Activated CD8-positive, alpha-beta T cell treated with anti-CD3 and anti-CD28 coated beads for 36 hours (primary cell): ENCODE measurements at places on chromosomes 5 and 9.

GRCh38 chr9:132048201-132048600 is 31.5 kb downstream of the MED27 start:
- no peak for DNase-seq

- DNase-seq, result peak; percentile 10
Measured at GRCh38 chr5:159017786-159018185, 81.9 kb downstream of the EBF1 start.

- no peak for DNase-seq
Measured at GRCh38 chr5:115661101-115661500, 35.3 kb upstream of the TMED7 start.

DNA sequence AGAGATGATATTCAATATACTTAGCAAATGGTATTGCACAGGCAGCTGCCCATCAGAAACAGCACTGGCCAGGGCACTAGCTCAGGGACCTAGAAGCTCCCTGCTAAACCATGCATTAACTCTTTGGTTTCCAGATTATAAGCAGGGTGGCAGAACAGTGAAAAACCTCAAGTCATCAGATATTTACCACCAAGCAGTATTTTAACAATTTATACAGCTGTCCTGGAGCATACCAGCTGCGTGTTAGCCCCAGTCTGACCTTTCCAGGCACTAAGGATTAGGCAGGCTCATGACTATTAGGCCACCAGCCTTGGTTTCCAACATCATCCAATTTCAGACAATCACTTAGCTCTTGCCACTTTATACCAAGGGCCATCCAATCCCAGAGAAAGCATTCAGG is 326.5 kb downstream of the CAAP1 start:
- DNase-seq, result no peak

GRCh38 chr5:111775224-111775623 is 18.2 kb upstream of the NREP start:
- DNase-seq, result no peak

DNA sequence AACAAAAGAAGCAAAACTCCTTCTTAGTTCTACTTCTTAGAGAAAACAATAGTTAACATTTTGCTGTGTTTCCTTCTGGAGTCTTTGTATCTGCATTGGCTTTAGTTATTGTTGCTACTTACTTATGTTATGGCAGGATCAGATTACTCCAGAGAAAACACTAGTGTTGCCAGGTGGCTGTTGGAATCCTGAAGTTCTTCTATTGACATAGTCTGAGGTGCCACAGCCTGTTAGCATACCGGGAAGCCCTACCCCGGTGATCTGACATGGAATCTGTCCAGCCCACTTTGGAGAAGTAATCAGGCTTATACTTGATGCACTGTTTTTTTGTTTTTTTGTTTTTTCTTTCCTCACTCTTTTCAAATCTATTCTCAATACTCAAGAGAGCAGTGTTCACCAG is 68.5 kb upstream of the CEP78 start:
- DNase-seq, result no peak

DNA sequence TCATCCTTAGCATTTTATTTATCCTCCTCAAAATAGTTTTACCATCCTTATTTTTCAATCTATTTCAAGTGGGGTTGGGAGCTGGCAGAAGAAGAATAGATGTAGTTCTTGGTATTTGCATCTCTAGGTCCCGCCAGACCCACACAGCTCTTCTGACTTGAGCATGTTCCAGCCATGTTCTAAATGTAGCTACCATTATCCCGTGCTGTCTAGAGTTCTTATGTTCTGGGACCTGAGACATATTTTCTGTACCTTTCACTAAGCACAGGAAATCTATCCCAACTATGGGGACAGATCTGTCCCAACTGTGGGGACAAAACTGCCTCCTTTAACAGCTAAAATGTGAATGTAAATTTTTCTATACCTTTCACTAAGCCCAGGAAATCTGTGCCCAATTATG is 32.0 kb downstream of the PAM start:
- no peak for DNase-seq

DNA sequence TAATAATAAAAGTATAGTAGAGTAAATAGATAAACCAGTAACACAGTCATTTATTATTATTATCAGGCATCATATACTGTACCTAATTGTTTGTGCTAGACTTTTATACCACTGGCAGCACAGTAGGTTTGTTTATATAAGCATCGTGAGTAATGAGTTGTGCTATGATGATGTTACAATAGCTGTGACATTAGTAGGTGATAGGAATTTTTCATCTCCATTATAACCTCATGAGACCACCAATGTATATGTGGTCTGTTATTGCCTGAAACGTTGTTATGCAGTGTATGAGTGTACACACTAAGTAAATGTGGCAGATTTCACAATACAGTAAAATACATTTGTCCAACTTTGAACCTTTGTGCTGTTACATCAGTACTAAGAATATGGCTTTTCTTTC is 72.7 kb upstream of the SPATA31D4 start:
- DNase-seq, result no peak

DNA sequence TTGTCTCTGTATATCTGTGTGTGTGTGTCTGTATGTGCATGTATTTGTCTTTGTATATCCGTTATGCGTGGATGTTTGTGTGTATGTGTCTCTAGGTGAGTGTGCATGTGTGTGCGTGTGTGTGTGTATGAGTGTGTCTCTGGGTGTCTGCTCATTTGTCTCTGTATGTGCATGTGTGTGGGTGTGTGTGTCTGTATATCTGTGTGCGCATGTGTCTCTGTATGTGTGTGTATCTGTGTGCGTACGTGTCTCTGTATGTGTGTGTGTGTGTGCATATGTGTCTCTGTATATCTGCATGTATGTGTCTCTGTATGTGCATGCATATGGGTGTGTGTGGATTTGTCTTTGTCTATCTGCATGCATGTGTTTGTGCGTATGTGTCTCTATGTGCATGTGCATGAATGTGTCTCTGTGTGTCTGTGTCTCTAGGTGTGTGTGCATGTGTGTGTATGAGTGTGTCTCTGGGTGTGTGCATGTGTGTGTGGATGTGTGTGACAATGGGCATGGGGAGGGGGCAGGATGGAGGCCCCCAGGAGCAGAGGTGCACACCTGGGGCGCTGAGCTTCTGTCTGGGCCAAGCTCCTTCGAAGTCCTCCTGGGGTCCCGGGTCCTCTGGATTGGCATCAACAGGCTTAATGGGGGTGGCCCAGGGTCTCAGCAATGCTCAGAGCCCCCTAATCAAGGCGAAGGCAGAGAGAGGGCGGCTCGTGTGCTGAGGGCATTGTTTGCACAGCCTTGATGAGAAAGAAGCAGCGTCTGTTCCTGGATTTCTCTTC is 373.4 kb upstream of the IRX4 start:
- DNase-seq, result no peak

DNA sequence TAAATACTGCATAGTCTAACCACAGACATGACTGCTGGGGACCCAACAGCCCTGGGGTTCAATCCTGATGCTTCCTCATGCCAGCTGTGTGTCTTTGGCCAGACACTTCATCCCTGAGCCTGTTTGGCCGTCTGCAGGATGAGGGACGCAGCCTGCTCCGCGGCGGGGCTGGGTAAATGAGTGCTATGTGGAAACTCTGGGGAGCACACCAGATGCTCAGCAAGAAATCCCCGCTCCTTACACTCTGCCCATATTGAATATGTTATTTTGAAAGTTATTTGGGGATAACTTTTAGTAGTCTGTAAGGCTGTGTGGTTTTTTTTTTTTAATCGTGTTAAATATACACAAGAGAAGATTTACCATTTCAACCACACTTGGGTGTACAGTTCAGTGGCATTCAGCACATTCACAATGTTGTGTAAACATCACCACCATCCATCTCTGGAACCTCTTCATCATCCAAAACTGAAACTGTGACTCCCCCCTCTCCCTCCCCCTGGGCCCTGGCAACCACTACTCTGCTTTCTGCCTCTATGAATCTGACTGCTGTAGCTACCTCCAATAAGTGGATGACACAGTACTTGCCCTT is 42.7 kb downstream of the SH3PXD2B start:
- peak; percentile 74 for DNase-seq

- no peak for DNase-seq
Measured at GRCh38 chr9:126154869-126155268, 171.8 kb upstream of the MVB12B start.

GRCh38 chr5:142145106-142145900 is 36.7 kb downstream of the NDFIP1 start:
- DNase-seq, result peak; percentile 84

DNA sequence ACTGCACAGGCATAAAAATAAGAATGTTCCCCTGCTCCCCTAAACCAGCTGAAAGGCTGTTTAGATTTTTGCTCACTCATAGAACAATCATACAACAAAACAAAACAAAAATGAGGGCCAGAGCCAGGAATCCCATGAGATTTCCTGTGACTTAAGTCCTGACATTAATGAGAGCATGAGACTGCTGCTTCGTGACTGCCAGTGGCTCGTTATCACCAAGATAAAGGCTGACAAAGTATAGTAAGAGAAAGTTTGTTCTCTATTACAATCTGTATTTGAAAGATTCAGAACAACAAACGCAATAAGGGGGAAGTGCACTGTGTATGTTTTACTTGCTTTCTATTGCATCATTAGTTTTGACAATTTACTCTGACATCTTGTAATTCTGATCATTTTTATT is 837.1 kb upstream of the C9orf72 start:
- DNase-seq, result no peak

DNA sequence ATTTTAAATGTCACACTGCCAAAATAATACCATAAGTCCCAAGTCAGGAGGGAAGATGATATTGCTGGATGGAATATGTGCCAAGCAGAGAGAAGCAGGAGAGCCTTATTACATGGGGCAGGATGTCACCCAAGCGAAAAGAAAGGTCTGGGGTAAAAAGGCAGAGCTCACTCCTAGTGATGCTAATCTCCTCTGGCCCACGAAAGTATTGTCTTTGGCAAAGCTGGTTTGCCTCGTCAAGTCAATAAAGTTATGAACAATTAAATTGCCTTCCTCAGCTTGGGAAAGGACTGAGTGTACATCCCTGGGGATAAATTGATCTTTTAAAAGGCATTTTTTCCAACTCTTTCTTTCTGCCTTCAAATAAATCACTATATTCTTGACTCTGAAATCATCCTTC is 220.6 kb downstream of the DMAC1 start:
- DNase-seq, result no peak

GRCh38 chr5:175464074-175464941 is 14.1 kb upstream of the SFXN1 start:
- DNase-seq, result peak; percentile 85

- no peak for DNase-seq
Measured at GRCh38 chr9:4287886-4288588, 11.8 kb downstream of the GLIS3 start.
